ENCODE measurements at places on chromosomes 6 and 20. TPM values are rescaled to one million over a fixed set of nuclear protein-coding genes. Genes with fewer than 3 reads are reported as not detected.

PRPH2 gene
- total RNA-seq: not detected

GNAS-AS1 gene
- total RNA-seq: not detected

PACRG gene
- not detected for total RNA-seq

OOEP gene
- not detected for total RNA-seq

LAMA2 gene
- 0.38 TPM for total RNA-seq

ECT2L gene
- total RNA-seq: not detected

GABRR1 gene
- not detected for total RNA-seq

CPXM1 gene
- total RNA-seq: not detected

ATRN gene
- 25.5 TPM for total RNA-seq

BHLHE23 gene
- total RNA-seq: not detected

HLA-DRB5 gene
- not detected for total RNA-seq

CTAGE9 gene
- total RNA-seq: not detected

DUSP15 gene
- total RNA-seq: 0.64 TPM
